Tongue (tissue), 3 donors: ENCODE measurements at places on chromosomes 16 and 17. TPM values are rescaled to one million over a fixed set of nuclear protein-coding genes. Genes with fewer than 3 reads are reported as not detected.
A peak's percentile ranks its signal among the peaks of the same experiment; 100 is the strongest.

DNA sequence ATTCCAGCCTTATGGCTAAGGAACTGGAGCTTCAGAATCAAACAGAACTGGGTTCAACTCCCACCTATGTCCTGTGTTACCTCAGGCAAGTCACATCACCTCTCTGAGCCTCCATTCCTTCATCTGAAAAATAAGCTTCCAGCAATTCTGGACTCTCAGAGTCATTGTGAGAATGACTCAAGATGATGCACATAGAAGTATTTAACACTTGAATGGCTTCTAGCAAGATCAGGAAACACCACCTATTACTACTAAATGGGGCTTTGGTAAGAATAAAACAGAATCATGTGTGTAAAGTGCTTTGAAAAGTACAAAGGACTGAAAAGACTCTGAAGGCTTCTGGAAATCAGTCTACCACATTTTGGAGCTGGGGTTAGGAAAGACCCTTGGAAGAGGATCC, 30.8 kb upstream of the CALB2 start:
- DNase-seq: no peak

- DNase-seq: no peak
Observed at GRCh38 chr17:75194879-75195278, 10.6 kb upstream of the NUP85 start.

GRCh38 chr17:66665194-66665593, 169.7 kb upstream of the CACNG5 start:
- no peak for DNase-seq

- DNase-seq: no peak
Observed at GRCh38 chr16:29680180-29680598, 1.2 kb downstream of the QPRT start.

DNA sequence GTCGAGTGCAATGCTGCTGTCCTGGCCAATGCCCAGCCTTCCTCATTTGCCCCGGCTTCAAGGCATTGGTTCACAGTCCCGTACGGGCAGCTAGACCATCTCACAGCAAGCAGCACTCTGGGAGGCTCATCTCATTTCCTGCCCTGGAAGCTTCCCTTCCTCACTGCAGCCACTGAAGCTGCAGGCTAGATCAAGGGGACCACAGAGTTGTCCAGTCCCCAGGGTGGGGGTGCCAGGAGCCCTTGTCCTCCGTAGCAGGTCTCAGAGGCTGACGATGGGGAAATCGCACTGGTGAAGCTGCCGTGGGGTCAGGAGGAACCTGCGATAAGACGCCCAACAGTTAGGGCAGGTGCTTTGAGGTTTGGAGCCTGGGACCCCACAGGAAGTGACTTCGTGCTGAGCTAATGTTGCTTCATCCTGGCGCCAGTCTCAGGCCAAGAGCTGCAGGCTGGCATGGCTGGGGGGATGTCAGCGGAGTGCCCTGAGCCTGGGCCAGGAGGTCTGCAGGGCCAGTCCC, at the start of gene SPNS3:
TSS of gene SPNS3 (plus strand) at position 426 of the 517 bp plus-strand sequence. CDS start at position 454, 28 bp downstream.
- no peak for DNase-seq

Gene CCDC78
- total RNA-seq: 1.4 TPM

Gene SLC52A1
- total RNA-seq: not detected

Gene NPIPA2
- total RNA-seq: not detected

GRCh38 chr17:73650140-73650539, 5.9 kb upstream of the SDK2 start:
- no peak for DNase-seq

Gene ALDOC
- 10.7 TPM for total RNA-seq

DNA sequence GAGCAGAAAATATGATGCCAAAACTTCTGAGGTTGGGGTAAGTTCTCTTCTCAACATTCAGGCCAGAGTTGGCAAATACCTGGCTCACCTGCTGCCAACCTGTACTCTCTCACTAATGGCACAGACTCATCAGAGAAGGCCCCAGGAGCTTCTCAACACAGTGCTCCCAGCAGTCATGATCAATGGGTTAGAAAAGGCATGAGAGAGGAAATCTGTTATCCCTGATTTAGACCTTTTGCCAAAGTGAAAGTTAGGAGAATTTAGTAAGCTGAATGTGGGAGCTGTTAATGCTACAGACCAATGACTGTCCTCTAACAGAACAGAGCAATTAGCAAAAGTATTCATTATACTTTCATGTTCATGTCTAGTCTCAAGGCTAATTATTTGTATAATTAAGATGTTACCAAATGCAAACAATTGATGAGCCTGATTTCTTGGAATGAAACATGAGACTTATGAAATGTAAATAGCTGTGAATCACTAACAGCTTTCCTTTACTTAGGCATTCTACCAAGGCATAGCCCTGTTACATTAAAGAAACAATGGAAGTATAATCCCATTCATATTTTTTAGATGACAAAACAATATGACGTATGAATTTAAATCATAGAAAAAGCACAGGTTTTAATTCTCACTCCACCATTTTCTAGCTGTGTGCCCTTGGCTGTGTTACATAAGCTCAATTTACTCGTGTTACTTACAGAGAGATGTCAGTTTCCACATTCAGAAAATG, 68.7 kb upstream of the MARCHF10 start:
- DNase-seq: peak; percentile 37

Gene IFT20
- total RNA-seq: 34.6 TPM

GRCh38 chr16:56515665-56516064, 4.2 kb downstream of the BBS2 start:
- no peak for DNase-seq

- DNase-seq: no peak
Observed at GRCh38 chr17:79546386-79546785, 64.5 kb downstream of the RBFOX3 start.

Gene CD300E
- not detected for total RNA-seq

GRCh38 chr16:64910356-64910755, 211.5 kb downstream of the CDH11 start:
- DNase-seq: peak; percentile 58

DNA sequence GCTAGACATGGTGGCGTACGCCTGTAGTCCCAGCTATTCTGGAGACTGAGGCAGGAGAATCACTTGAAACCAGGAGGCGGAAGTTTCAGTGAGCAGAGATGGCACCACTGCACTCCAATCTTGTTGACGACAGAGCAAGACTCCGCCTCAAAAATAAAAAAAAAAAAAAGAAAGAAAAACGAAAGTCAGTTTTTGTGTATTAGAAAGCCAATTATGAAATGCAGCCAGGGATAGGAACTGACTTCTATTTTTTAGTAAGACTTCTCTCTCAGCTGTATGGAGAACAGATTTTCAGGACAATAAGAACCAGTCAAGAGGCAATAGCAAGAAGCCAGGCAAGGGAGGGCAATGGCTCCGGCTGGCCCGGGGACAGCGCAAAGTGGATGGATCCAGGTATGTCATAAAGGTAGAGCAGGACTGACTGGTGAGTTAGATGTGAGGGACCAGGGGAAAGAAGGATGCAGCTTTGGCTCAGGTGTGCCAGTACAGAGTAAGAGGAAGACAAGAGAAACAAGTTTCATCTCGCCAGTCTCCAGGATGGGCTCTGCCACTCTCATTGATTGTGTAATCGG, 12.5 kb upstream of the CCL1 start:
- DNase-seq: no peak

DNA sequence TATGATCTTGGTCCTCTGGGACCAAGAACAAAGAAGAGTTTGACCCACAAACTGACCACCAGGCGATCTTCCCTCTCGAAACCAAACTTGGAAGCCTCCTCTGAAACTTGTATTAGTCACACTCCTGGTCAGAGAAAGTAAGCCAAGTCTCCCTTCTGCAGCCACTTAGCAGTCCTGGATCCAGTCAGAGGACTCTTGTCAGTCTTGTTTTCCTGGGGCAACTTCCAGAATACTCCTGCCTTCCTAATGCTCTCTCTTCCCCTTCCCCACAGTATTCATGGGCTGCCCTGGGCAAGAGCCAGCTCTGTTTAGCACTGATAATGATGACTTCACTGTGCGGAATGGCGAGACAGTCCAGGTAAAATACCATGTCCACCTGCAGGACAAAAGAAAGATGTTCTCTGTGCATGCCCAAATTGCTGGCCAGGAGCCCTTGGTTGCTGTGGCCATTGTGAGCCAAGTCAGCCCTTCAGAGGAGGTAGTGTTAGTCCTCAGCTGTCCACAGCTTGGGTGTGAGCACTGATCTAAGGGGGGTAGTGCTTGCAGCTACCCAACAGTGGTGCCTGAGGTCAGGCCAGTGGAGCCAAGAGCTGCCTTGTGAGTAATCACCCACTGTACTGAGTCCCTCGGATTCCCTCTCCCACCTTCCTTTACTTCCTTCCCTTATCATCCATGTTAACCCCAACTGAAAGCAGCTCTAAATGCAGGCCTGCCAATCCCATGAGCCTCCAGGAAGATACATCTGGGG, 31.2 kb downstream of the CDH3 start:
- DNase-seq: no peak

GRCh38 chr17:68359791-68360535, 68.7 kb downstream of the ARSG start:
- DNase-seq: no peak

Gene EFNB3
- total RNA-seq: 2.3 TPM

DNA sequence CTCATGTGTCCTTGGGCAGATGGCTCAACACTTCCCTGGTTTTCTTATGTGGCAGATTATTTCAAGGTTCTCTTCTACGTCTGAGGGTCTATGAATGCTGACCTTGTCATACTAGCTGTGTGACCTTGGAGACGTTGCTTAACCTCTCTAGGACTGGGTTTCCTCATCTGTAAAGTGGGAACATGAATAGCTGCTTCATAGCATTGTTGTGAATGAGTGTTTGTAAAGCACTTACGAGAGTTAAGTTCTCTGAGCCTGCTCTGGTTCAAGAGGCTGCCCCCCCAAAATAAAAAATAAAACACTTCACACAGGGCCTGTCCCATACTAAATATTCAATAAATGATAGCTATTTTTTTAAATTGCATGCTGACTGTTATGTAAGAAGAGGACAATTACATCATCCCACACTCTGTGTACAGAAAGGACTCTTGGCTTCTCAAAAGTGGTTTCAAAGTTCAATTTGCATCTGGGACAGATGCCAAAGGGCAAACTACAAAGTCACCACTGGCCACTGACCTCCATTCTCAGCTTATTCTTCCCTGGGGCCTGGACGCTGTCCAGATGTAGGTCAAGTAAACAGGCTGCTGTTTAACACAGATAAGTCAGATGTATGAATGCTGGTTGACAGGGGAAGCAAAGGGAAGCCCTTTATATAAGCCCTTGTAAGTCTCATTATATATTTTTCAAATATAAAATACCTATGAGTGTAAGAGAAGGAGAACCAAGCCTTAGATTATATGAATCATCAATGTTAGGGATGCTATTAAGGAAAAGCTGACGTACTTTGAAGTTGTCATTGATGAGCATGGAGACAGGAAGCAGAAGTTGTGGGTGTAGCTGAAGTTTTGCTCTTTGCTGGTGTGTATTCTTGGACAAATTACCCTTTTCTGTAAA, 15.4 kb upstream of the NDEL1 start:
- DNase-seq: peak; percentile 37

Gene PRAC2
- total RNA-seq: not detected

Gene CNGB1
- 0.41 TPM for total RNA-seq

GRCh38 chr17:4313221-4314114, 49.7 kb upstream of the ANKFY1 start:
- DNase-seq: no peak

DNA sequence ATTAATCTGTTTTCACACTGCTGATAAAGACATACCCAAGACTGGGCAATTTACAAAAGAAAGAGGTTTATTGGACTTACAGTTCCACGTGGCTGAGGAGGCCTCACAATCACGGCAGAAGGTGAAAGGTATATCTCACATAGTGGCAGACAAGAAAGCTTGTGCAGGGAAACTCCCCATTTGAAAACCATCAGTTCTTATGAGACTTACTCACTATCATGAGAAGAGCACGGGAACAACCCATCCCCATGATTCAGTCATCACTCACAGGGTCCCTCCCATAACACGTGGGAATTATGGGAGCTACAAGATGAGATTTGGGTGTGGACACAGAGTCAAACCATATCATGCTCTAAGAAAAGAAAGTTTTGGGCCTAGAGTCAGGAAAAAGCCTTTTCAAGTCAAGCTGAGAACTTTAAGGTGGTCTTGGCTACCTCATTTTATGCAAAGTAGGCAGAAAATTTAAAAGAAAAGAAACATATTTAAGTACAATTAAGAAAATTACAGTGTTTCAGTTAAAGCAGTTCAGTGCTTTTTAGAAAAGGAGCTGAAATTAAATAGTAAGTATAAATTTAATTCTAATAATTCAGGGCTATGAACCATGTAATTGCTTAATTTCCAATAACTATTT, 24.9 kb upstream of the CRYM start:
- no peak for DNase-seq

Gene WFDC1
- 4.8 TPM for total RNA-seq

- DNase-seq: no peak
Observed at GRCh38 chr17:69547230-69547629, 132.7 kb downstream of the MAP2K6 start.

GRCh38 chr17:44314524-44314868, 6.1 kb downstream of the RUNDC3A start:
- DNase-seq: no peak

DNA sequence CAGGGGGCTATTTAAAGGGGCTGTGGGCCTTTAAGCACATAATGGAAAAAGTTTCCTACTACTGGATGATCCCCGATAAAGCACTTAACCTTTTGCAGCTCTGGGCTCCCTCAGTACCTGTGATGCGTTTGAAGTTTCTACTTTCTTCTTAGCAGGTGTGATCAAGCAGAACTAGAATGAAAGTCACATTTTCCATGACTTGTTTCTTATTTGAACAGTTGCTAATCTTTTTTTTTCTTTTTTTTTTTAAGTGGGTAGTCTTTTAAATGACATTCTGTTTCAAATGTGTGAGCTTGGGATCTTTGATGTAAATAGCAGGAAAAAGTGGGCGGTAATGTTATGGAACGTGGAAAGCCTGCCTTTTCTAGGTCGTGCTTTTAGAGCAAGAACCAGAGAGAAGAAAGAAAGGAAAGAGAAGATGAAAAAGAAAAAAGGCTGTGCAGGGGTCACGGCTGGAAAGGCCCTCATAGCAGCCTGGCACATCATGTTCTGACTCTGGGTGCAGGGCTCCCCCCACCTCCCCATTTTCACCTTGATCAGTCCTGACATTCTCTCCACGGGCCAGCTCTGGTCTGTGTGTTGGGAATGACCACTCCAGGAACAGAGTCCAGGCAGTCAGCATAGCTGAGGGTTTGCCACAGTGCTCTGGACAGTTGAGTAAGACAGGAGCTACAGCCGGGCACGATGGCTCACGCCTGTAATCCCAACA, 150.6 kb downstream of the CLEC16A start:
- no peak for DNase-seq

Gene PDILT
- not detected for total RNA-seq

- DNase-seq: no peak
Observed at GRCh38 chr17:65060631-65061254, 4.2 kb upstream of the GNA13 start.

- DNase-seq: no peak
Observed at GRCh38 chr17:63332286-63332685, 113.8 kb downstream of the CYB561 start.
